ENCODE measurements at places on chromosomes 4 and X.

GRCh38 chrX:154019061-154019621 is 561 bp downstream of the IRAK1 start:
- peak; percentile 16 for DNase-seq

DNA sequence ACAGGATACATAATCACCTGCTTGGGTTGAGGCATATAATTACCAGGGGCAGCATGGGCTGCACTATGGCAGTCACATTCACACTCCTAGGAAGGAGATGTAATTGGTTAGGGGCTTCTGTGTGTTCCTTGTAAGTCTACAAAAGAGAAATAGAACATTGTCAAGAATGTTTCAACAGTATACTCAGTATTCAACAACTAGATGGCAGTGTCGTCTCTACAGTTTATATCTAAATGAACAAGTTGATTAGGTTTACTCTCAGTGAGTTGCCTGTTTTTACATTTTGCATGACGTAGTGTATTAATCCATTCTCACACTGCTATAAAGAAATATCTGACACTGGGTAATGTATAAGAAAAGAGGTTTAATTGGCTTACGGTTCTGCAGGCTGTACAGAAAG is 50.5 kb upstream of the RAB33B start:
- no peak for DNase-seq

DNA sequence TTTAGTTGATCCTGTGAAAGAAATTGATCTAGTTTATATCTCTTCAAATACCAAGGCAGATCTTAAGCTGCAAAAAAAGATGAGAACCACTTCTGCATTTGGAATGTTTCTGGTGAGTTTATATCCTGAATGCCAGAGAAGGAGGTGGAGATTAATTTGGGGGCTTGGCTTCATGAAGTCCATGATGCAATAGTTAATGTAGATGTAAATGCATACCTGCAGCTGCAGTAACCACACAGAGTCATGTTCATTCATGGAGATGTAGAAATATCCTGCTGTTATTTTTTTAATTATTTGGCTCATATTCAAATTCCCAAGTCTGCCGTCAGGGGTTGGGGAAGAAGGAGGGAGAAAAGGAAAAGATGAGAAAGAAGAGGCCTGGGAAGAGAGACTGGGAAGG is at the start of gene SULT1E1:
Gene SULT1E1, minus strand, starts transcription at position 94 of the 400 bp plus-strand sequence. CDS start 2,501 bp downstream, outside the sequence.
- DNase-seq, result no peak

DNA sequence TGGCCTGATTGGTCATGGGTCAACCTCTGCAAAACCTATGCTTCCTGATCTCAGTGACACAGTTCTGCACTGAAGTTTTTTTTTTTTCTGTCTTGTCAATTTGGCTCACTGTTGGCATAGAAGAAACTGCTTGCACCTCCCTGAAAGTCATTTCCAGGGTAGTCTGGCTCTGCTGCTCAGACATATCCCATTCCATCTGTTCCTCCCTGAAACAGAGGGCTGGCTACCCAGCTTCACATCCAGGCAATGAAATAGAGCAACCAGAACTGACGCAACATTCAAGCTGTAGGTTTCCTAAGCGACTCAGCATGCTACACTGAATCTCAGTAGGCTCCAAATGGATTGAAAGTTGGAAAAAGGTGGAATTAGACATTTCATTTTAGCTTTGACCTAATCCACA is 176.8 kb upstream of the MBNL3 start:
- no peak for DNase-seq

- DNase-seq, result no peak
Observed at GRCh38 chr4:139822391-139822790, 156.8 kb downstream of the MGST2 start.

DNA sequence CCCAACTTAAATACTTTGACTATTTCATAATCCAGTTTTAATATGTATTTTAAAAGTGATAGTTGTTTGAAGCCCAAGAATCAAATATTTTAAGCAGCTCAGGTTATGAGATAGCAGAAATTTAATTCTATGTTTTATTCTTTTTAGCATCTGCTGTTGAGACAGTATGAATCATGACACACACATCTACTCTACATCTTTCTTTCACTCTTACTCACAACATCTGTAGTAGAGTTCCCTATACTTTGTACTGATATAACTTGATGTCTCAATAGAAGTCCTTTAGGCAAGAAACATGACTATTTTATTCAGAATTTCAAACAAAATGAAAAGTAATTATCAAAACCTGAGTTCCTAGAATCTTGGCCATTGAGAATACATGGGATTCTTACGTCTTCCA is 187.9 kb upstream of the GNPDA2 start:
- DNase-seq, result no peak

- peak; percentile 2 for DNase-seq
Observed at GRCh38 chr4:53431052-53431451, 53.6 kb downstream of the FIP1L1 start.

GRCh38 chr4:168566726-168567125 is 69.9 kb downstream of the PALLD start:
- DNase-seq, result no peak

DNA sequence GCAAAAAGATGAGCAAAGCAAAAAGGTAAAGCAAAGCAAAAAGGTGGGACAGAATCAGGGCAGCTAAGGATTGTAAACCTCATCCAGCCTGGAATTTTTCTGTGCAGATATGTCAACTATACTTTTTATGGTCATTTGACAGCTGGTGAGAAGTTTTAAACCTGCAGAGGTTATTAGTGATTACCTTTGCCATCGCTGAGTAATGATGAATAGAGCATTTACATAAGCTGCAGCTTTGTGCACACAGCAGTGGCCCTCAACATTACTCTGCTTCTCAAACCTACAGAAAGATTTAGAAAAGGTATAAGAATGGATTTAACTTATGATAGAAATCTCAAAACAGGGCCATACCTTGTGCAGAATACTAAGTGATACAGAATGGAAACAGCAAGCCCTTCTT is 54.5 kb upstream of the C4orf54 start:
- no peak for DNase-seq

GRCh38 chr4:27048429-27049238 is 188.0 kb downstream of the STIM2 start:
- no peak for DNase-seq

- no peak for DNase-seq
Observed at GRCh38 chr4:22490718-22491315, 25.0 kb downstream of the ADGRA3 start.

DNA sequence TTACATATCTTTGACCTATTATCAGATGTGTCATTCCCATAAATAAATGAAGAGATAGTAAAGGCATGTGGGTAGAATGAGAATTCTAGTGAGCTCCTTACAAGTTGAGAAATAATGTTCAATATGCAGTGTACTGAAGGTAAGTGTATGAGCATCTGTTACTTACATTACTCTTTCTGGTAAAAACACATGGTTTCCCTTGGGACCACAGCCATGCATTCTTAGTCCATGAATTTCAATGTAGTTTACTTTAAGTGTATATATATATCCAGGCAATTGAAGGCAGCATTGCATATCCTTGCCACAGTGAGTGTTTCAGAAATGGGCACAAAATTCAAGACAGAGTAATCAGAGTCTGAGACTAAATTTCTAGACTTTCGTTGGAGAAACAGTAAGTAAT is 277.2 kb downstream of the CXXC4 start:
- DNase-seq, result no peak

DNA sequence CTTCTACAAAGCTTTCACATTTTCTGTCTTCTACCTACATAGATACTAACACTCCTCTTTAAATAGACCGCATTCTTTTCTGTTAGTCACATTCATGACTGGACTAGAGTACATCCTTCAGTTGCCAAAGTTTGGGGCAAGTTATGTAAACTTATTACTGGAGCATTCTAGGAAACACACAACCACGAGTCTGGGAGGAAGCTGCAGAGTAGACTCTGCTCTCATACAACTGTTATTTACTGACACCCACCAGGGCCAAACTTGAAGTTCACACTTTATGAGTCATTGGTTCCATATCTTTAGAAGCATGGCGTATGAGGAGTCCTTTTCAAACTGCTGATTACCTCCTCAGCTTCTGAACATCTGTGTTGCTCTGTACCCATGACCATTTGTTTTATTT is 87.0 kb downstream of the RNF150 start:
- DNase-seq, result no peak

DNA sequence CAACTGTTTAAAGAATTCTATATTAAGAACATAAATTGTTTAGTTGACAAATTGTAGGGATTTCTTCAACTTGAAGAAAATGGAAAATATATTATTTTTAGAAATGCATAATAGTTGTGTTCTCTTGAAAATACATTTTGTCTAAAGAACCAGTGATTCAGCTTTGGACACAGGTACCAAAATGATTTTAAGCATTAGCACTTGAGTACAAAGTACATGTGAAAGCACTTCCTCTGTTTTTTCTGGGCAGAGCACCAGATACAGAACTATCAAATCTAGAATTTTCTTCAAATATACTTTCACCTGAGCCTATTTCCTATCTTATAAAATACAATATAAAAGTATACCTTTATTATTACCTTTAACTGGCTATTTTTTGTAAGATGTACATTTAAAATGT is 539.8 kb downstream of the ADGRL3 start:
- DNase-seq, result no peak

- DNase-seq, result no peak
Observed at GRCh38 chr4:59179372-59179771, 2020.8 kb upstream of the ADGRL3 start.

- DNase-seq, result no peak
Observed at GRCh38 chr4:3268395-3269104, 19.6 kb downstream of the MSANTD1 start.

- DNase-seq, result no peak
Observed at GRCh38 chr4:184913356-184914143, 87.8 kb upstream of the ACSL1 start.

GRCh38 chr4:25182937-25183336 is 22.7 kb upstream of the SEPSECS start:
- DNase-seq, result no peak

DNA sequence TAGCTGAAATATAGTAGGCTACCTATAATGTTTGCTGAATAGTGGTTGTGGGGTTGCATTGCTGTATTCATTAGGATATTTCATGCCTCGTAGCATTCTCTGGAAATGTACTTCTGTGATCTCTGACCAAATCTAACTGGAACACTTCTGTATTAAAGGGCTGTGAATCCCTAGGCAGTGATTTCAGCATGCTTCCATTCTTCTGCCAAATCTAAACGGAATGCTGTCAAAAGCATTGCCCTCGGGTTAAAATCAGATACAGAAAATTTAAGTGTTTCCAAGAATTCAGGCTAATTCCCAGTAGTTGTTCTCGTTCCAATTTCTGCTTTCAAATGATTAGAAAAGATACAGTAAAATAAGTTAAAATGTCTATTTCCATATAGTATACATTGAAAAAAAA is 1847.5 kb upstream of the IGFBP7 start:
- no peak for DNase-seq

DNA sequence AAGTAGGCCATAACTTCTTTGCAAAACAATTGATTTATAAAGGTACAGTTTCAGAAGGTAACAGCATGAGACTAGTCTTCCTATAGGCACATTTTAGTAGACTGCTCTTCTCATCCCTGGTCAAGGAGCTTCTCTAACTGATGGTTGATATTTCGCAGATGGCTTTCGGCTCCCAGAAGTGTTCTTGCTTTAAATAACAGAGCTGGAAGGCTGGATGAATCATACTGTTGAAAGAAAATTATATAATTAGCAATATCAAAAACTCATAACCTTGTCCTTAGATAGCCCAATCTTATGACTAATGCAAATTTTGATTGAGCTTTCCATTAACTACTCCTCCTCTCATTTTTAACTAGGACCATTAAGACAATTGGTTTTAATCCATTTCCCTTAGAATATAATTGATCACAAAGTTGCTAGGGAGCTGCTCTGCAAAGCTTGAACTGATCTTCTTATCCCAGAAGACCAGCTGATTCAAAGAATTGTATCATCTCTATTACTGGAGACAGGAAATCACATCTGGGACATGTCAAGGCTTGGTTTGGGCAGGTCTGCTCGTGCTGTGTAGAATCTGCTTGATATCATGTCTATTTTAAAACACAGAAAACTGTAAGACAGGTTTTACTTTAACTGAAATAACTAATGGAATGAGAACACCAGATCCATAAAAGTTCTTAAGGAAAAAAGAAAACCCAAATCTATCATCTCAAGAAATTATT is 38.6 kb downstream of the CENPU start:
- DNase-seq, result no peak

DNA sequence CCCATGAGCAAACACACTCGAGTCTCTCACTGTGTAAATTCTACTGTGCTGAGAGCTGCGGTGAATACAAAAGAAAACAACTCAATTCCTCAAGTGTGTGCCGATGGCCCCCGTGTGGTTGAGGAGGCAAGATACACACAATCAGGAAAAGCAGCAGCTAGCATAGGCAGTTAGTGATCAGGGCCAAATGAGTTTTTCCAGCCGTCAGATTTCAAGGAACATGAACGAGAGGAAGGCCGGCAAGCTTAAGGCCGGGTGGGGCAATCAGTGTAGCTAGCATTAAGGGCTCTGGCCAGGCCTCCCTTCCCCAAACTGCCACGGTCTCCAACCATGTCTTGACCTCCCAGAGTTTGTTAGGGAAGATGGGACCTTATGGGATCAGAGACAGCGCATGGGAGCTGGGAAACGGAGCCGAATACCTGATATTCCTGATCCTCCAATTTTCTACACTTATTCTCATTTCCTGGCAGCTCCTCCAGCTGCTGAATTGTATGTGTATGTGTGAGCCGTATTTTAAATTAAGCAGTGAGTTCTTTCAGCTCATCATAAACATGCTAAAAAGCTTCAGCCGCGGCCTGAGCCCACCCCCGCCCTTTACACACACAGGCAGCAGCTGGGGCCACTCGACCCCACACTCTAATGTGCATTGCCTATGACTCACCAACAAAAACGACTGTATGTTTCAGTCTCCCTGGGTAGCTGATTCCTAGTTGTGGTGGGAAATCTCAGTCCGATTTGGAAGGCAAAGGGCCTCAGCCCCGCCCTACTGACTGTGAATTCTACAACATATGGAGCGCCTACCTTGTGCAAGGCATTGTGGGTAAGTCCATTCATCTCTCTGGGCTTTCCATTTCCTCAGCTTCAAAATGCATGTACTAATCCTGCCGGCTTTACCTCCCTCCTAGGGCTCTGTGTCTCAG is 59.9 kb downstream of the RTL9 start:
- DNase-seq, result no peak

DNA sequence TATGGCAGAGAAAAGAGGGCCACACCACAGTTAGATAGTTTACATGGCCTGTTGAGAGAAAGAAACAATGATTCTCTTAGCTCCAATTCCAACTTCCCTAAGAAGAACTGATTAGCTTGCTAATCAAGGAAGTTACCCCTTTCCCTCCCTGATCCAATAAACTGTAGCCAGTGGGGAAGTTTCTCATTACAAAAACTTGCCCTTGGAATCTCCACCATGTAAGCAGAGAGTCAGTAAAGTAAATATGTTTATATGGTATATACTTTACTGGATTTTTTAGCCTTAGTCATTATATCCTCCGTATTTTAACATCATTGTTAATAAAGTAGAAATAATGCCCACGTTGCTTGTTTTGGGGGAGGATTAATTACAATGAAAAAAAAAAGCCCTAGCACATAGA is 7.7 kb upstream of the ADGRL3 start:
- no peak for DNase-seq

- no peak for DNase-seq
Observed at GRCh38 chr4:68877555-68877954, 61.8 kb downstream of the UGT2B10 start.

All from CD4-positive, alpha-beta T cell treated with Interferon alpha-2 for 1 hour (primary cell).